ENCODE measurements at places on chromosomes 16 and 17. TPM values are rescaled to one million over a fixed set of nuclear protein-coding genes. Genes with fewer than 3 reads are reported as not detected.

Gene KRT23
- not detected for total RNA-seq

Gene IKZF3
- total RNA-seq = not detected

DNA sequence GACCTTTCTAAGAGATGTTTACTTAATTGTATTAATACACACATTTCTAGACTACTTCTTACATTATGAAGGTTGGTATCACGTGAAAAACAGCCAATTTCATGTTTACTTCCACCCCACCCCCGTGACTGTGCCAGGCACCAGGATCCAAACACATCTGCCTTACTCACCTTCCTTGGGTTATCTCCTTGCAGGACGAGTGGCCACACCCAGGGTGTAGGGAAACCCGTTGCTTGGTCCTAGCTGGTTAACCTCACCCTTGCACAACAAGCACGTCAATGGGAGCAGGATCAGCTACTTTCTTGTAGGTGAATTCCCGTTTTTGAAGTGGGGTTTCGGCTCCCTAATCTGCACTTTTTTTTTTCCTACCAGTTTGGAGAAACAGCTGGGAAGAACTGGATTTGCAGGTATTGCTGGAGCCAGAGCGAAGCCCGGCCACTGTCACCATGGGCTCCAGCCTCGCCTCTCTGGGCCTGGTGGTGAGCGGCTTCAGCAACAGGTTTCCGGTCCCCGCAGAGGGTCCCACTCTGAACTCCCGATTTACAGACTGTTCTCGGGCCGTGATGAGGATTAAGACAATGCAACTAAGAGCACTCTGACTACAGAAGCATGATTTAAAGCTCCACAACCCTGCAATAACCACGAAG, 2.1 kb upstream of the UBB start:
- DNase-seq = peak; percentile 70

GRCh38 chr17:44039829-44040635, 25.3 kb upstream of the TMEM101 start:
- no peak for DNase-seq

Gene CCDC40
- total RNA-seq = 5.8 TPM

Gene NECAB2
- 0.40 TPM for total RNA-seq

GRCh38 chr17:59825533-59826322, 67.0 kb downstream of the TUBD1 start:
- no peak for DNase-seq

GRCh38 chr16:58654560-58655214, 25.1 kb upstream of the CNOT1 start:
- DNase-seq = no peak

- no peak for DNase-seq
Observed at GRCh38 chr16:23670137-23670776, 8.4 kb upstream of the PLK1 start.

DNA sequence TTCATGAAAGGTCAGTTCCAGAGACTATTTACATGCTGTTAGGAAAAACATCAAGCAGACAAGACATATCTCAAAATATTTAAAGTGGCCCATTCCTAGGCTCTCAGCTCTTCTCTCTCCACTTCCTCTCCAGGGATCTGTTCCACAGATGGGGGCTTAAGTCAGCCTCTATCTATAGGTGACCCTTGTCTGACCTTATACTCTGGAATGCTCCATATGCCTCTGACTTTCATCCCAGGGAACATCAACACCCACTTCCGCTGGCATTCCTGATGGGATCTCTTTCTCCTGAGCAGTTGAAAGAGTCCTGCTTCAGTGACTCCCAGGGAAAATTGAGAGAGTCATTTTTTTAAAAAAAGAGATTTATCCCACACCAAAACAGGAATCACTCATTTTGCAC, 11.5 kb upstream of the WIPI1 start:
- DNase-seq = no peak

Gene CLDN7
- 0.42 TPM for total RNA-seq

DNA sequence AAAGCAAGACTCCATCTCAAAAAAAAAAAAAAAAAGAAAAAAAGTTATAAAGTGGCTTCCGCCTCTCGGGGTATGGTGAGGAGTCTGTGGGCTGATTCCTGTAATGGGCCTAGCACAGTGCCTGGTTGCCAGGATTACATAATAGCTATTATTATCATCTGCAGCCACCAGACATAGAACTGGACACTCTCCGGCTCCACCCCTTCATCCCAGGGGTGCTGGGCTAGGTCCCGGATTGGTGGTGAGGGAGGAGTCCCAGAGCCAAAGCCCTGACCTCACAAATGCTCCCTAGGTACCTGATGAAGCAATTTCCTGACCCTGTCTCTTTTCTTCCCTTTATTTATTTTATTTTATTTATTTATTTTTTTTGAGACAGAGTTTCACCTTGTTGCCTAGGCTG, 11.6 kb upstream of the ADGRG1 start:
- peak; percentile 21 for DNase-seq

DNA sequence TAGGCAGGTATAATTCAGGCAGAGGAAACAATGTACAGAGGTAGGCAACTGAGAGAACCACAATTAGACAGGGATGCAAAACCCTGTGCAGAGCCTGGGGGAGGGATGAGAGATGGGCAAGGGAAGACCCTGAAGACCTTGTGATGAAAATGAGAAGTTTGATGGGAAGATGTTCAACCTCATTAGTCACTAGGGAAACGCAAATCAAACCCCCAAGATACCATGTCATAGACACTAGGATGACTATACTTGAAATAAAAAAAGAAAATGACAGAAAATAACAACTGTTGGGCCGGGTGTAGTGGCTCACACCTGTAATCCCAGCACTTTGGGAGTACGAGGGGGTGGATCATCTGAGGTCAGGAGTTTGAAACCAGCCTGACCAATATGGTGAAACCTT, 813.1 kb downstream of the CDH11 start:
- DNase-seq = no peak

Gene HBA1
- not detected for total RNA-seq

Gene OR3A3
- not detected for total RNA-seq

Gene FOXL1
- total RNA-seq = 10.1 TPM

Gene RPL26
- 1,130 TPM for total RNA-seq

GRCh38 chr17:45364531-45365390, 47.9 kb upstream of the MAP3K14 start:
- DNase-seq = no peak

DNA sequence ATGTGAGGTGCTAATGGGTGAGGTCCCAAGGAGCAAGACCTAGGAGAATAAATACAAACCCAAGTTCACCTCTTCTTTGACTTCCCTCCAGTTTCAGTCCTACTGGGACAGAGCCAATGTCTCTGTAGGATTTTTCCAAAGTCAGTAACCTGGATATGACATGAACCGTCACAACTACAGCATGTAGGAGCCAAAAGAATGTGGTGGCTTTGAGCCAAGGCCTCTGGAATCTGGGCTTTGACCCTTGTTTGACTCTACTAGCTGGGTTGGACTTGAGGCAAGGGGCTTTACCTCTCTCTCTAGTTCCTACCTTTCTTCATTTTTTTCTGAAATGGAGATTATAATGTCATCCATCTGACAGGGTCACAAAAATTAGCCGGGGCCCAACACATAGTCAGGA, 91.4 kb downstream of the CACNG3 start:
- DNase-seq = no peak

GRCh38 chr17:41467561-41467960, 375 bp upstream of the KRT32 start:
- no peak for DNase-seq

GRCh38 chr16:49598383-49599170, 225.0 kb downstream of the C16orf78 start:
- DNase-seq = no peak

DNA sequence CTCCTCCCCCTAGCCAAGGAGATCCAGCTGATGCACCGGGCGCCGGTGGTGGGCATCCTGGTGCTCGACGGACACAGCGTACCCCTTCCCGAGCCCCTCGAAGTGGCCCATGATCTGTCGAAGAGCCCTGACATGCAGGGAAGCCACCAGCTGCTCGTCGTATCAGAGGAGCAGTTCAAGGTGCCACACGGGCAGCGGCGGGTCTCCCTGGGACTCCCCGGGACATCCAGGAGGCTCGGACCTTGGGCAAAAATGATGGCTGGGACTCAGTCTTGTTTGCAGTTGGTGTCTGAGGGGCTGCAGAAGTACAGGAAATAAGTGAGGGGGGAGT, 15.8 kb upstream of the MYO15B start:
- DNase-seq = no peak

GRCh38 chr17:16304830-16305229, 48.4 kb downstream of the CENPV start:
- DNase-seq = peak; percentile 15

- DNase-seq = no peak
Observed at GRCh38 chr17:811051-811784, 29.1 kb downstream of the MRM3 start.

Gene KCNH6
- total RNA-seq = not detected

Gene SLC9A5
- total RNA-seq = 3.4 TPM

- DNase-seq = no peak
Observed at GRCh38 chr17:3647769-3648555, 11.4 kb downstream of the CTNS start.

DNA sequence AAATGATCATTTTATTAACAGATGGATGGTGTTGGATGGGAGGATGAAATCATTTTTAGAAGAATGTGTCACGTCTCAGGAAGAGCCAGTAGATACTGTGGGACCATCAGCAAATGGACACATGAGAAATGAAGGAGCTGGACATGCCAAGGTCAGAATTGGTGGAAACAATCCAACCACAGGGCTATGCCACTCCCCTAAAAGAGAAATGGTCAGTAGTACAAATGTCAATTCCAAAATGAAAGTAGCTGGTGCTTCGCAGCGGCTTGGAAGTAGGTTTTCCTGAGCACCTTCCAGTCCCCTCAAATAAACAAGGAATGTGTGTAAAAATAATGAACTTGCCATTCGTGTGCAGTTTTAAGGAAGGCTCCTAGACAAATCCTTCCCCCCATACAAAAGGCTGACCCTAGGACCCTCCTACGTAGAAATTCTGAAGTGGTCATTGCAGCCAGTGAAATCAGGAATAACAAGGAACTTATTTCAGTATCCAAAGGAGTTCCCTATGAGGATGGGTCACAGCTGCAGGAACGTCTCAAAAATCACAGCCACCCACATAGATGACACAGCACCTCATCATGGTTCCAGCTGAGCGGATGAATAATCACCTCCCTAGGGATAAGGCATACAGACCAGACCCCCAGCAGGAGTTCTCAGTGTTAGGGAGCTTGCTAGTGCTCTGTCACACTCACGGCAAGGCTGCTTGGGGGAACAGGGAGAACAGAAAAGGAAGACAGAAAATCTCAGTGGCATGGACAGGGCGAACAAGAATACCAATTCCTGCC, 239.2 kb downstream of the HS3ST3A1 start:
- DNase-seq = no peak

- no peak for DNase-seq
Observed at GRCh38 chr16:71895679-71896365, 491 bp downstream of the IST1 start.

GRCh38 chr17:79443026-79443425, 167.8 kb downstream of the RBFOX3 start:
- no peak for DNase-seq

GRCh38 chr17:19261426-19261825, 24.3 kb downstream of the EPN2 start:
- DNase-seq = no peak

Gene ABCC6
- total RNA-seq = 1.5 TPM

GRCh38 chr16:77344341-77344740, 90.5 kb downstream of the ADAMTS18 start:
- no peak for DNase-seq

Gene CBFA2T3
- total RNA-seq = not detected

DNA sequence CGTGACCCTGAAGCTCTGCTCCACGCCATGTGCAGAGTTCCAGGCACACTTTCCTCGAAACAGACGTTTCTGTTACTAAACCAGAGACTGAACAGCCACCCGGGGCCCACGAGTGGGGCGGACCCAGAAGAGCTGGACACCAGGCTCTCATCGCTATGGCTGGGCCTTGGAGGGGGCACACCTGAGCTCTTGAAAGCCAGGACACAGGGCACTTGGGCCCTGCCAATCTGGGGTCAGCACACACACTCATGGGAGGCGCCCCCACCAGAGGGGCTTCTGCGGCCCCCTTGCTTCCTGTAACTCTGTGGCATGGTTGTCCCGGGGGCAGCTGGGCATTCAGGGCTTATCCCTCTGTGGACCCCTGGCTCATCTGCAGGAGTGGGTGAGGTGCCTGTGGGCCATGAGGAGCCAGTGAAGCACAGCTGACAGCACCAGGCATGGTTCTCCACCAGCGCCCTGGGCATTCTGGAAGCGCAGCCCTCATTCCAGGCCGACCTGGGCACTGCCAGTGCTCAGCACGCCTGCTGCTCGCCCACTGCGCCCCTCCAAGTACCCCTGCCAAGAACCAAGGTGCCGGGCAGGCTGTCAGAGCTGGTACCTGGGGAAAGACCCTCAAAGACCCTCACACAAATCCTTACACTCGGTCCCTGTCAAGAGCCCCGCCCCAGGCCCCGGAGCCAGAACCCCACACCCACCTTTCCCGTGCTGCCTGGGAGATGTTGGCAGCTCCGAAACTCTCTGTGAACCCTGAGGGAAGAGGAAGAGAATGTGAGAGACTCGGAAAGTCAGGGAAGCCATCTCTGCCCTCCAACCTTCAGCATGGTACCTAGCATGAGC, 61.1 kb downstream of the IL21R start:
- DNase-seq = no peak

DNA sequence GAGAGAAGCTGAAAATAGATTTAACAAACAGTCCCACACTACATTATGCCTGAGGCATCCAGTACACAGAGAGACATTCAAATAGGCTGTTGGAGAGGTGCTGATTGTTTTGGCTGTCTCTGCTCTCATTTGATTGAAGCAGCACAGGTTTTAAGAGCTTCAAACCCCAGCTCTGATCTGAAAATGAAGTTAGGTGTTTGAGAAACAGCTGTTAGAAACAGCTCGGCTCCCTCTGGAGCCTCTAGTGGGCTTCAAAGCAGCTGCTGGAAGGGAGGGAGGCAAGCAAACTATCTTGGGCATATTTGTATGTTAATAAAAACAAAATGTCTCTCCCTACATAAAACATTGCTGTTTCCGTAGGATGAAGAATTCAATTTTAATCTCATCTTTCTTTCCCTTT, 607.3 kb upstream of the GOT2 start:
- DNase-seq = no peak

Gene MYH13
- total RNA-seq = not detected

- DNase-seq = no peak
Observed at GRCh38 chr17:35244341-35245195, 1.7 kb downstream of the SLFN5 start.

Gene GNAO1
- total RNA-seq = 0.85 TPM

DNA sequence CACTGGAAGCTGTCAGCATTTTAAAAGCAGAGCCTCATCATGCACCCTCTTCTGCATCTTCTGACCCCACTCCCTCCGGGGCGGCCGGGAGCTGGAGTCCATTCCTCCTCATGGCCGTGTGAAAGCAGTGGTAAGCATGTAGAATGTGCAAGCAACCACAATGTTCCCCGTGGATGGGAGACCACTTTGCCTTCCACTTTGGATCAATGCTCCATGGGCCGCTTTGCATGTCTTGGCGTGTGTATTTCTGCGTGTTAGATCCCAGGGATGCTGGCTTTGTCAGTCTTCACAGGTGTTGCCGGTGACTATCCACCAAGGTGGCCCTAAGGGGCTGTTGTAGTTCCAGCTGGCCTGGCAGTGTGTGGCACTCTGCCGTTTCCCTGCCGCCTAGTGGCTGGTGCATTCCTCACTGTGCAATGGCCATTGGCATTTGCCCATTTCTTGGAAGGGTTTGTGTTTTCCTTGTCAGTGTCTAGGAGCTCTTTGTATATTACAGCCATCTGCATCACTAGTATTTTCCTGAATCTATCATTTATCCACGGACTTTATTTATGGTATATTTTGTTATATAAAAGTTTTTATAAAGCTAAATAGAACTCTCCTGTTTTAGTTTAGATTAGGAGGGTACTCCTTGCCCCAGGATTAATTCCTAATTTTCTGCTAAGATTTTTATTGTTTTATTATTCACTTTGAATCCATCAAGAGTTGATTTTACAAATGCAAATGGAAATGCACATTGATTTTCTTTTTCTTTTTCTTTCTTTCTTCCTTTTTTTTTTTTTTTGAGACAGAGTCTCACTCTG, 5.8 kb upstream of the ALDH3A1 start:
- DNase-seq = peak; percentile 67

Data from chondrocyte (in vitro differentiated cells).